ENCODE measurements at places on chromosomes 1 and 21.

DNA sequence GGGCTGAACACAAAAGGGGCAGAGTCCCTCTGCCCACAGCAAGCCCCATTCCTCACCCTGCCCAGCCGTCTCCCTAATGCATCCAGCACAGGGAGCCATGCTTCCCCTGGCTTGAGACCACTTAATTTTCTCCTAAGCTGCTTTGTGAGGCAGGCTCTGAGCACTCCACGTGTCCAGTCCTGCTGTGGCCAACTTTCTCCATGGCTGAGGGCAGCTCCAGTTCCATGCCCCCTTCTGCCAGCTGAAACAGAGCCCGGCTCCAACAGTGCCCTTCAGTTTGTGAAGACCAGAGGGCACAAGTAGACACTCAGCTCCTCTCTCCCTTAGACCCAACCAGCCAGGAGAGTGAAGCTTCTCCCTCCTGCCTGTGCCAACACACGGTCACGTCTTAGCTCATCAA, 33.8 kb downstream of the PLEKHA6 start:
- no peak for DNase-seq

DNA sequence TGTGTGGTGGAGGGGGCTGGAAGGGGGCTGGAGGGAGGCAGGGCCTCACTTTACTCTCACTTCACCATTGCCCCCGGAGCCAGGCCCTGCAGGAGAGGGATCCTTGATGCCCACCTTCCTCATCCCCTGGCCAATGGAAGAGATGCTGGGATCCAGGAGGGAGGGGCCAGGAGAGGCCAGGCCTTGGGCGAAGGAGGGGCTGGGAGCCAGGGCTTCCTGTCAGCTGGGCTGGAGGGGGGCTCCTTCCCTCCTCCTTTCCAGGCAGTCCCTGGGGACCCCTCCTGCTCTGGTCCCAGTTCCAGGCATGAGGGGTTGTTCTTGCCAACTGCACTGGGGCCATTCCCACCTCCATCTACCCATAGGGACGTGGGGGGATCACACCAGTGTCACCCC, 5.7 kb downstream of the AHDC1 start:
- DNase-seq: no peak

DNA sequence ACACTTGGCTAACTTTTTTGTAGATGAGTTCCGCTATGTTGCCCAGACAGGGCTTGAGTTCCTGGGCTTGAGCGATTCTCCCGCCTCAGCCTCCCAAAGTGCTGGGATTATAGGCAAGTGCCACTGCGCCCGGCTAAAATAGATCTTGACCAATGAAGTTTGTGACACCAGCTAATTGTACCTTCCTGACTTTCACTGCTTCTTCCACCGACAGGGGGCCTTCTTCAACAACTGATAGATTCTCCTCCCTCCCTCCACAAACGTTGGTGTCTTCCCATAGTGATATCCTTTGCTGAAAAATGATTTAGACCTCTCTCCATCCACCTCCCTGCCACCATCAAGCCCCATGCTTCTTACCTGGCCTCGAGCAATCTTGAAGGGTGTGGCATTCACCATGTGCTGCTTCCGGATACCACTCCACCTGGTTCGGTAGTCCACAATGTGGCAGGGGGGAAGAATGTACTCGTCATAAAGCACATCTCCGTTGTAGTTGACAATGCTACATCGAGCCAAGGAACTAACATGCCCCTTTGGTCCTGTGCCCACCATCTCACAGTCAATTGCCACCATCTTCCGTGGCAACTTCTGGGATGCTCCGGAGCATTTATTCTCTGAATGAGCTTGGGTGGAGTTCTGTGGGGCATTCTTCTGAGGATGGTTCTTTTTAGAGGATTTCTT, 1.6 kb upstream of the METTL25B start:
- DNase-seq: no peak

GRCh38 chr1:156673387-156674121, 3.7 kb downstream of the NES start:
- no peak for DNase-seq

GRCh38 chr1:226813671-226814591, 56.5 kb upstream of the PSEN2 start:
- no peak for DNase-seq

GRCh38 chr1:111290630-111291029, at the start of gene CHIA:
TSS of gene CHIA (plus strand) at chr1:111290851. CDS start at chr1:111310468, 19,617 bp downstream.
- DNase-seq: no peak

DNA sequence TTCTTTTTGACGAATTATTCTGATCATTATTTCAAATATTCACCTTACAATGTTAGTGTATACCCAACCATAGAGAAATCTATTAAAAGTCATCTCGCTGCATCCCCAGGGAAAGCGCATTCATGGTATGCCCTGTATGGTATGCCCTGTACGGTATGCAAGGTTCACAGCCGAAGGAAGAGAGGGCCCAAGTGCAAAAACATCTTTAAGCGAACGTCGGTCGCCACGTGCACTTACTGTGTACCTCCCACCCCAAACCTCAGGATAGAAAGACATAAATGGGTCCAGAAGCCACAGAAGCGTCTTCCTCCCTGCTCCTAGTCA, 14.4 kb downstream of the HLX start:
- no peak for DNase-seq

DNA sequence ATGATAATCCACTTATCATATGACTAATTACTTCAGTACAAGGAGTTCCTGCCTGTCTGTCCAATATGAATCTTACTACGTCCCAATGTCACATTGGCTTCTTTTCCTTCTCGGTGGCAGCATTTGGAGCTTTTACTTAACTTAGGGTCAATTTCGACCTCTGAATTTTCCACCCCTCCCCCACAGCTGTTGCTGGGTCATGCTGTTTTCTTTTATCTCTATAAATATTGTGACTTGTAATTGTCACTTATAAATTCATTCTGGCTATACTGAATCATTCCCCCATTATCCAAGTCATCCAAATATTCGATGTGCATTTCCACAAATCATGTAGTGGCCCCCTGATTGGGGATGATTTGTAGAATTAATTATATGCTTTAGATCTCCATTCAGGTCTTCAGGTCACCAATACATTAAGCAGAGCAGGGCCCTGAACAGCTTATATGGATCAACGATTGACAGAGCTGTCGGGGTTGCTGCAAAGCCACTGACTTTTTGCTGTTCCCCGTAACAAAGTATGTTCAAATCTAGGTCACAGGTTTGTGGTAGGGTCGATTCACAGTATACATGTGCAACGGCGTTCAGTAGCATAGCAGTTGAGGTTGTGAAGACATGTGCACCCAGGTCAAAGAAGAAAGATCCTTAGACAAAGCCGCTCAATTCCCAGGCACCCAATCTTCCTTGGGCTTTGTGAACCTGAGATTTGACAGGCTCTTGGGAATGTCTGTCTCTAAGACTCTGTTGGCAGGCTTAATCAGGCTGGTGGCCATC, 18.3 kb upstream of the RNU1-4 start:
- DNase-seq: no peak

DNA sequence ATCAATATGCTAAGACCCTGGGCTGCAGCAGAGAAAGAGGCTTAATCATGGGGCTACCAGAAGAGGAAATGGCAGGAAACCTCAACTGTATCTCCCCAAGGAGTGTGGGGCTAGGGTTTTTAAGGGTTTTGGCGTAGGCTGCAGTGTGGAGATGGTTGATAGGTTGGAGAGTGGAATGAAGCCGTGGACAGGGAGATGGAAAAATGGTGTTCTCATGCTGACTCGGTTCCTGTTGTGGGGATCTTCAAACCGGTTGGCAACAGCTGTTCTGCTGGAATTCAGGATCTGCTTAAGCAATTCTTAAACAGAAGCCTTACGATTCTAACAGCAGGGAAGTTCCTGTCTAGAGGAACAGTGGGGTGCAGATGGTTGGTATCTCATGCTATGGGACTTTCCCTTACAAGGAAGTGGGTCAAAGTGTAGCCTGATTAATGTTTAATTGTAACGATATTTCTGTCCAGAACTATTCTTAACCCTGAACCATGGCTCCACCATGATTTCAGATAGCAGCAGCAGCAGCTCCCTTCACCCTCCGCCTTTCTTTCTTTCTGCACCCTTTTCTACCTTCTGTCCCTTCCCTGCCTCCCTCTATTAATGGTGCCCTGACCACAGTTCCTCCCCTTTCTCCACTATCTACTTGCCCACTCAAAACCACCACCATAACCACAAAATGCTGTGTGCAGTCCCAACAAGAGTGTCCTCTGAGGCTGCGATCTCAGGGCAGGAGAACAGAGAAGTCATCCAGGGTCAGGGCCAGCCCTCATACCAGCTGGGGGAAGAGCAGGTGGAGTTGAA, 30.8 kb downstream of the RSPH1 start:
- no peak for DNase-seq

DNA sequence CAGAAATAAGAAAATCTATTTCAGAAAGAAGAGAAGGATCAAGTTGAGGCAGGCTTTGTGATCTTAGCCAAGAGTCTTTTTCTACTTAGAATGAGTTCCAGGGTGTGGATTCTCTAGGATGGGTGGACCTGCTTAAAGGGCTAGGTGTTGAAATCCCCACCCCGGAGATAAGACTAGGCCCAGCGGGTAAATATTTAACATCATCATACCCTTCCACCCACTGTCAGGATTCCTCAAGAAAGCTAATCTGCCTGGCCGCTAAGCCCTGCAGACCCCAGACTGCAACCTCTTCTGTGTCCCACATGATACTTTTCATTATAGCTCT, 5.8 kb downstream of the IGSF9 start:
- no peak for DNase-seq

DNA sequence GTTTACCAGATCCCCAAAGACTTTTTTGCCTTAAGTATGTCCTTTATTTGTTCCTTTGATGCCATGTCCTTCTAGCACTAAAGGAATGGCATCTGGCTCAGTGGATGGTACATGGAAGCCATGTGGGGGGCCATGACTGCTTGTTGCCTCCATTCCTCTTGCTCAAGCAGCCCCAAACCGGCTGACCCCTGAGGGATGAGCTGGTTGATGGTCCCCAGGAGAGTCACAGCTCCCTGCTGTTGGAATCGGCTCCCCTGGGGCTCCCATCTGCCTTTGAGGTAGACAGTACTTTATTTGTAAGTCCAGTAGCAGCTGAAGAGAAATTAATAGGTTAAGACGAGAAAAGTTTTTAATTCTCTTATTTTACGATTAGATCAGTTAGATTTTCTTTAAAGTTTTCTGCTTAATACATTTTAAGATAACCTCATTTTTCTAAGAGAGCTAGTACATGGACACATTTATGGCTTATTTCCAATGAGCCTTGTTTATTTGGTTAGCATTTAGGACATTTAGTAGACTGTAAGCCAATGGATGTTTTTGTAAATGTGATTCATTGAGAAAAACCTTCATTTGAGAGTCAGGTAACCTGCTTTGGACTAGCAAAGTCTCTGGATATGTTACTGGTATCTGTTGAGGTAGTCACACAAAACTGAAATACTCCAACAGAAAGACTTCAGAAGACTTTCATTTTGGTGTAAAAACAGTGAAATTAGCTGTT, 88.2 kb downstream of the CAMTA1 start:
- no peak for DNase-seq

DNA sequence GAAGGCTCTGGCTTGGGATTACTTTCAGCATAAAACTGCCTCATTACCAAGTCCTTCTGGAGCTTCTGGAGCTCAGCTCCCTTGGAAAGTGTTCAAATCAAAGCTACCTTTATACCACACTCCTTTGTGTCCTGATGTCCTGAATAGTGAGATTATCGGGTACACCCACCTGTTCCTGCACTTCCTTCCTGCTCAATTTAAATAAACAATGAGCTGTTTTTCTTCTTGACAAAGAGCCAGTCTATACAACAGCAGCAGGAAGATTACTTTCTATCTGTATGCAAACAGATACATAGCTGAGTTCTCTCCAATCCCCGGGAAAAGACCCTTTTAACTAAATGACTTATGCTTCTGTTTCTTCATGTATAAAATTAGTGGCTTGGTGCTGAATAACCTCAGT, 258.0 kb upstream of the FMN2 start:
- DNase-seq: no peak

DNA sequence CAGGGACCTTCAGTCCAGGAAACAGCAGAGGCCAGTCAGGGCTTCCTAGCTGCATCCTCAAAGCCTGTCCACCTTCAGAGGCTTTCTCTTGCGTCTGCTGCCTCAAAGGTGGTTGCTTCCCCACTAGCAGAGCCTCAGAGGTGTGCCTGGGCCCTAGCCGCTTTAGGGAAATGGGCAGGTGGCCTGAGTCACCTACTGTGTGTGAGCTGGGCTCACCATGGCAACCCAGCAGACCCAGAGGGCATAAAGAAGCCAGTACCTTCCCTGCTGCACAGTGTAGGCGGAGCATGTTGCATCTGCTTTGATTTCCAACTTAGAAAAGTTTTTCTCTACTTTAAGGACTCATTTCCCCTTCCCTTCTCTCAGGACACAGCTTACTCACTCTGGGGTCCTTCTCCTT, 12.5 kb downstream of the SLC9A1 start:
- no peak for DNase-seq

- DNase-seq: no peak
Observed at GRCh38 chr1:87077959-87078639, 163.7 kb downstream of the HS2ST1 start.

- no peak for DNase-seq
Observed at GRCh38 chr1:40047769-40048168, 7.2 kb downstream of the CAP1 start.

DNA sequence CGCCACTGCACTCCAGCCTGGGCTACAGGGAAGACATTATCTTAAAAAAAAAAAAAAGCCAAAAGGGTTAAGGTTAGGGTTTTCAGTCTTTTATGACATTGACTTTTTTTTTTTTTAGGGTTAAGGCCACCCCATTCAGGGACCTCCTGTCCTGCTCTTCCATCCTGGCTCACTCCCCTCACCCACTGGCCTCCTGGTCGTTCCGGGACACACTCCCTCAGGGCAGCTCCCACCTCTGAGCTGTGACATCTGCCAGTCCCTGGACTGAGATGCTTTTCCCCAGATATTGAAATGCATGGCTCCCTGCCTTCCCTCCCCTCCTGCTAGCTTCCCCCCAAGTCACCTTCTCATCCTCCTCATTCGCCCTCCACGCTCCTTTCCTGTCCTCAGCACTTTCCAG, 9.6 kb downstream of the PLEKHG5 start:
- DNase-seq: no peak

DNA sequence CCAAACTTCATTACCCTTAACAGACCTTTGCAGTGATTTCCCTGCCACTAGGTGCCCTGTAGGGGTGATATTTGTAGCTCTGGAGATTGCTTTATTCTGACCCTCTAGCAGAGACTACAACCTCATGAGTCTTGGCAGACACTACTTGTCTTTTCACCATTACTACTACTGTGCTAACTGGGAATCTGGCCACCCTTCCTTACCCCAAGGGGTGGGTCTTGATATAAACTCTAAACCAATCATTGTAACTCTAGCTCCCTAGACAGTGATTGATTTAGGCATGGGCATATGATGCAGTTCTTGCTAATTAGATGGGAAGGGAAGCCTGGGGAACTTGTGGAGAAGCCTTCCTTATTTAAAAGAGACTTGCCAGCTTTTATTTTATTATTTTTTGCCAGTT, 3.9 kb downstream of the KPNA6 start:
- DNase-seq: no peak

- no peak for DNase-seq
Observed at GRCh38 chr1:178174539-178174938, 80.6 kb downstream of the RASAL2 start.

Measured in cortex of kidney (tissue), 1 donor.